ENCODE measurements at places on chromosomes 6 and 20.

DNA sequence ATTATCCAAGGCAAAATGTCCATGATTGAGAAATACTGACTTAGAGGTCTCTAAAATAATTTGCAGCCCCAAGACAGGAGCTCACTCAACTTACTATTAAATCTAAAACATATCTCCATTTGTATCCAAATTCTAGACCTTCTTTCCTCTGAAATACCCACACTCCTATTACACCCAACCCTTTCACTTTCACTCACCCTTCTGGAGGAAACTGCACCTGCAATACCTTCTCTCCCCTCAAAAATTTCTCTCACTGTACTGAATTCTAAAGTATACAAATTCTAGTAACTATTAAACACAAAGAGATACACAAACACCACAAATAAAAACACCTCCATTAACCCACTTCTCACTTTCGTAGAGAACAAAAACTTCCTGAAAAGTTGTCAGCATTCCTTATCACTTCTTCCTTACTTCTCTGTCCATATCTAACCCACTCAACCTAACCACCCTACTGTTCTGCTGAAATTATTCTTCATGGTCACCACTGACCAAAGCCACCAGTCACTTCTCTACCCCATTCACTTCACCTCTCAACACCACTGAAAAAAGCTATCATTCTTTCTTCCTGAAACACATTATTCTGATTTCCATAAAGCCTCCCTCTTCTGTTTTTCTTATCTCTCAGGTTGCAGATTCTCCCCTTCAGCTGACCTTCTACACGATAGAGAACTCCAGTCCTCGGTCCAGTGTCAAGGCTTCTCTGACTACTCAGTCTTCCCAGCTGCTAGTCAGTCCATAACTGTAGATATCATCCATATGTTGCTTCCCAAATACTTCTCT, 12.0 kb downstream of the LMBRD1 start:
- no peak for DNase-seq

- DNase-seq: no peak
Observed at GRCh38 chr6:83411731-83412130, 19.1 kb downstream of the ME1 start.

DNA sequence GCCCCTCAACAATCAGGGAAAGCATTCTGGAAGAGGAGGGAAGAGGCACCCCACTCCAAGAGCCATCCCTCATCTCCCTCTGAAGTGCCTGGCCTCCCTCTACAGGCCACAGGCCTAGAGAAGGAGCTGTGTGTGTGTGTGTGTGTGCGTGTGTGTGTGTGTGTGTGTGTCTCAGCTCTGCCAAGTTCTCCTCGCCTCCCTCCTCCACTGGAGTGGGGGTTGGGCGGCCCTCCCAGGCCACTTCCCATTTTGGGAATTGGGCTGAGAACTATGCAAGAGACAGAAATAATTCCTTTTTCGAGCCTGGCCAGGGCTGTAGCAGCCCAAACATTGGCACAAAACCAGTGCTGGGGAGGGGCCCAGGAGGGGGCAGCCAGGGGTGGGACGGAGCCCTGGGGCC, 35.7 kb downstream of the KCNB1 start:
- DNase-seq: no peak

DNA sequence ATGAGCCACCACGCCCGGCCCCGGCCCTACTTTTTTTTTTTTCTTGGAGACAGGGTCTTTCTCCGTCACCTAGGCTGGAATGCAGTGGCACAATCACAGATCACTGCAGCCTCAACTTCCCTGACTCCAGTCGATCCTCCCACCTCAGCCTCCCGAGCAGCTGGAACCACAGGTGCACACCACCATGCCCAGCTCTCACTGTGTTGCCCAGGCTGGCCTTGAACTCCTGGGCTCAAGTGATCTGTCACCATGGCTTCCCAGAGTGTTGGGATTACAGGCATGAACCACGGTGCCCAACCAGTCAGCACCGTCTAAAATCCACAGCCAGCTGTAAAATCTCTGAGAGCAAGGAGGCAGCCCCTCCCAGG, 17.4 kb downstream of the SLC17A9 start:
- peak; percentile 54 for DNase-seq

DNA sequence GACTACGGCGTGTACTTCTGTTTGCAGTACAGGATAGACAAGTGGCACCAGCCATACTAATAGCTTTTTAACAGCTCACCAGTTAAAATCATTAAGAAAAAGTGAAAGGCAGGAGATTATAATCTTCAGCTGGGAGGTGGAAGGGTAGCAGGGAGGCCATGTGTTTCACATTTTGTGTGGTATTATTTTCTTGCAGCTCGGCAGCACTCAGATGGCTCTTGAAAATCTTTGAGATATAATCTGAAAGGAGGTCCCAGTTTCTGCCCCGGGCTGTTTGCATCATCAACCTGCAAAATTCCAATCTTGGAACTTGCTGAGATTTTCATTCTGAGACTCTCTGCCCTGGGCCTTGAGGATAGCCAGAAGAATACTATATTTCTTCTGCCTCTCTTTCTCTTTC, 87.5 kb upstream of the HDAC2 start:
- DNase-seq: no peak

- no peak for DNase-seq
Observed at GRCh38 chr20:19778404-19778803, 20.3 kb downstream of the RIN2 start.

- no peak for DNase-seq
Observed at GRCh38 chr6:19158586-19158985, 678.6 kb upstream of the ID4 start.

GRCh38 chr20:46546298-46546697, 4.2 kb downstream of the OCSTAMP start:
- no peak for DNase-seq

DNA sequence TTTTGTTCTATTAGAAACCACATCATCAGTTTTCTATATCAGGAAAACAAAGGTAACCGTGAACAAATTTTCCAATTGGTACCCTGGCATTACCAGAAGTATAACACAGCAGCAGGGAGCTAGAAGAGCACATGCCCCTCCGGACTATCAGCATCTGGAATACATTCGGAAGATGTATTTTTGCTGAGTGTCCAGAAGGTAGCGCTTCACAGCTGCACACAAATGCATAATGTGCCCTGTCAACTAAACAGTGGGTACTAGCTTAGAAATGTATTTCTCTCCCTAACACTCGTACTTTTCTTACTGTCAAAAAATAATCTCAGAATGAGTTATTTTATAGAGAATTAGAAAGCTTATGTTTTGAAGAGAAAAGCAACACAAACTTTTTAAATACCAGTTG, 77.6 kb downstream of the HUS1B start:
- peak; percentile 25 for DNase-seq

- no peak for DNase-seq
Observed at GRCh38 chr6:121076119-121076518, 258.2 kb downstream of the TBC1D32 start.

GRCh38 chr20:60904730-60905129, 347.3 kb upstream of the CDH4 start:
- DNase-seq: no peak

GRCh38 chr6:111068866-111069234, 18.5 kb upstream of the SLC16A10 start:
- DNase-seq: no peak

DNA sequence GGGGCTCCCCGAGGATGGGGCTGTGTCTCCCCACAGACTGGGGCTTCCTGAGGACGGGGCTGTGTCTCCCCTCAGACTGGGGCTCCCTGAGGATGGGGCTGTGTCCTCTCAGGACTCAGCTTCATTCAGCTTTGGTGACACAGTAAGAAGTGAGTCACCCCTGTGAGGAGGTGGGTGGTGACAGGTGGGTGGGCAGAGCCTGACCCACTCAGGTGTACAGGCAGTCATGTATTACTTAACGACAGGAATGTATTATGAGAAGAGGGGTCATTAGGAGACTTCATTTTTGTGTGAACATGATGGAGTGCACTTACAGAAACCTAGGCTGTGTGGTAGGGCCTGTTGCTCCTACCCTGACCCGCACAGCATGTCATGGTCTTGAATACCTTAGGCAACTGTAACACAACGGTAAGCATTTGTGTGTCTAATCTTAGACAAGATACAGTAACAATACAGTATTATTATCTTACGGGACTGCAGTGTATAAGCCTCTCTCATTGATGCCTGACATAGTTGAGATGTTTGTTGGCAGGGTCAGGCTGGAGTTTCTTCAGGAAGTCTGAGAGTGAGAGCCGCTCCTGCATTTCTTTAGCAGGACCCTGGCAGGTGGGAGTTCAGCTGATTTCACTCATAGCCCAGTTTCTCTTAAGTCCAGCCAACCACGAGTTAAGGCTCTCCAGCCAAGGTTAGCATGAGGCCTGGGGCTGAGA, 10.9 kb upstream of the PGC start:
- DNase-seq: no peak

GRCh38 chr6:47727391-47727790, 29.0 kb downstream of the ADGRF4 start:
- DNase-seq: no peak

- no peak for DNase-seq
Observed at GRCh38 chr6:79420054-79420453, 117.2 kb downstream of the LCA5 start.

GRCh38 chr20:35329435-35330139, 37.4 kb upstream of the FAM83C start:
- peak; percentile 75 for DNase-seq

DNA sequence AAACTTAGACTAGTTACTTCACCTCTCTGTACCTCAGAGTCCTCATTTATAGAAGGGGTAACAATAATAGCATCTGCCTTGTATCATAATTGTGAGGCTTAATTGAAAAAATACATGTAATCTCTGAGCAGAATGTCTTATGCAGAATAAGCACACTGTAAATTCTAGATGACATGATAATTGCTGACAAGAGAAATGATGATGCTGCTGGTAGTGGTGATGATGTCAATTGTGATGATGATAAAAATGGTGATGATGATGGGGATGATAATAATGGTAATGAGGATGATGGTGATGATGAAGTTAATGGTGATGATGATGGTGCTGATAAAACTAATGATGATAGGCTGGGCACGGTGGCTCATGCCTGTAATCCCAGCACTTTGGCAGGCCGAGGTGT, 346.1 kb upstream of the CDH4 start:
- DNase-seq: no peak

- peak; percentile 89 for DNase-seq
Observed at GRCh38 chr20:4082406-4083097, 67.2 kb upstream of the RNF24 start.

DNA sequence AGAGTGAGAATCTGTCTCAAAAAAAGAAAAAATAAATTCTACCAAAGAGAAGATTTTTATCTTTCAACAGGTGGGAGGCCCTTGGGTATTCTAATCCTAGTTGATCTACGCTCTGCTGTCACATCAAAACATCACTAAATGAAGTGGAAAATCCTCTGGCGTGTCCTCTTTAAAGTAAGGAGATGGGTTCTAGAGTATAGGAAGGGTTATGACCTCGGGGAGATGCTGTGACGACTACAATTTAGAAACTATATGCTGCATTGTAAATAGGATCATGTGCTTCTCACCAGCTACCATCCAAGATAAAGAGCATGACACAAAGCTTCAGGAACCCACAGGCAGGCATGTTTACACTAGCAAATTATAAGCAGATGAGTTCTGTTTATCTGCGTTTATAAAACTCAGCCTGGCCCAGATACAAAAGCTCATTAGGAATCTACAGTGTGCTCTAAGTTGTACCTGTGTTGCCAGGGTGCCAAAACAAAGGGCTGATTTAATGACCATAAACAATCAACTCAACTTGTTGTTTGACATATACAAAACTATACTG, 197.1 kb upstream of the PLN start:
- no peak for DNase-seq

- peak; percentile 45 for DNase-seq
Observed at GRCh38 chr6:108497883-108498282, 62.8 kb upstream of the FOXO3 start.

- DNase-seq: peak; percentile 67
Observed at GRCh38 chr6:105402939-105403935, at the start of gene PREP. Gene PREP (minus strand): TSS chr6:105403082. CDS start chr6:105402891, 191 bp downstream.

DNA sequence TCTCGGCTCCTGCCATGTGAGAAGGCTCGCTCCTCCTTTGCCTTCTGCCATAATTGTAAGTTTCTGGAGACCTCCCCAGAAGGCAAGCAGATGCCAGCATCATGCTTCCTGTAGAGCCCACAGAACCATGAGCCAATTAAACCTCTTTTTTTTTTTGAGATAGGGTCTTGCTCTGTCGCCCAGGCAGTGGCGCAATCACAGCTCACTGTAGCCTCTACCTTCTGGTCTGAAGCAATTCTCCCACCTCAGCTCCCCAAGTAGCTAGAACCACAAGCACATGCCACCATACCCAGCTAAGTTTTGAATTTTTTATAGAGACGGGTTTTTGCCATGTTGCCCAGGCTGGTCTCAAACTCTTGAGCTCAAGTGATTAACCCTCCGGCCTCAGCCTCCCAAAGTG, 28.6 kb downstream of the RING1 start:
- no peak for DNase-seq

DNA sequence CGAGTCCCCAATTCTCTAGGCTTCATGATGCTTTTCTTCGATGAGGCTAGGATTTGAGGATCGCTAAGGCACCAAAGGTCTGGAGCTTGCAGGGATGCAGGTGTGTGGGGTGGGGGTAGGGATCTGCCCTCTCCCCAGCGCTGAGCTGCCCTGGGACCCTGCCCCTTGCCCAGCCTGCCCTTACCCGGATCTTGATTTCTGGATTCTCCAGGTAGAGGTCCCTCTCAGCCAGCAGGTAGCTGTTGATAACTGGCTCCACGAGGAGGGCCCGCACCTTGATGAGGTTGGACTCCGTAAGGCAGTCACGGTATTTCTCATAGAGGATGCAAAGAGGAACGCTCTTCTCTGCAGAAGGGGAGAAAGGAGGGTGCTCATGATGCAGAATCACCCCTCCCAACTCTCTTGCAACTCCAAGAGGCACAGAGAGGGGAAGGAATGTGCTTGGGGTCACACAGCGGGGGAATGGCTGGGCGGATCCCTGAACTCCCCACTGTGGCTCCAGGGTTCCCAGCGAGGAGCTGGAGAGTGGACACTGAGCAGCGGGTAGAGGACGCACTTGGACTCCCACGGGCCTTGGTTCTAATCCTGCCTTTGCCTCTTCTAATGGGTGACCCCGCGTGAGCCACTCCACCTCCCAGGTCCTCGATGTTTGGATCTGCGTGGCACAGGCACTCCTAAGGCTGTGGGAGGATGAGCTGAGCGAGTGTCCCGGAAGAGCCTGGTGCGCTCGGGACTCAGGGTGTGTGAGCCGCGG, 32.7 kb downstream of the TGM2 start:
- DNase-seq: no peak

All from HepG2 (cell line).